ENCODE measurements at places on chromosomes 2 and 18. TPM values are rescaled to one million over a fixed set of nuclear protein-coding genes. Genes with fewer than 3 reads are reported as not detected.

The FIGN gene
- 4.3 TPM for total RNA-seq

The LRP2 gene
- not detected for total RNA-seq

- DNase-seq, result no peak
Measured at GRCh38 chr2:71962911-71963694, 184.6 kb downstream of the CYP26B1 start.

GRCh38 chr2:120824246-120824645 is 88.6 kb downstream of the GLI2 start:
- no peak for DNase-seq

All from ascending aorta (tissue), 2 donors.